Stimulated activated CD8-positive, alpha-beta memory T cell treated with anti-CD3 and anti-CD28 coated beads, Interleukin-15, amount 100 ng/mL, for 4 hours (primary cell): ENCODE measurements at places on chromosomes 3 and 15.

DNA sequence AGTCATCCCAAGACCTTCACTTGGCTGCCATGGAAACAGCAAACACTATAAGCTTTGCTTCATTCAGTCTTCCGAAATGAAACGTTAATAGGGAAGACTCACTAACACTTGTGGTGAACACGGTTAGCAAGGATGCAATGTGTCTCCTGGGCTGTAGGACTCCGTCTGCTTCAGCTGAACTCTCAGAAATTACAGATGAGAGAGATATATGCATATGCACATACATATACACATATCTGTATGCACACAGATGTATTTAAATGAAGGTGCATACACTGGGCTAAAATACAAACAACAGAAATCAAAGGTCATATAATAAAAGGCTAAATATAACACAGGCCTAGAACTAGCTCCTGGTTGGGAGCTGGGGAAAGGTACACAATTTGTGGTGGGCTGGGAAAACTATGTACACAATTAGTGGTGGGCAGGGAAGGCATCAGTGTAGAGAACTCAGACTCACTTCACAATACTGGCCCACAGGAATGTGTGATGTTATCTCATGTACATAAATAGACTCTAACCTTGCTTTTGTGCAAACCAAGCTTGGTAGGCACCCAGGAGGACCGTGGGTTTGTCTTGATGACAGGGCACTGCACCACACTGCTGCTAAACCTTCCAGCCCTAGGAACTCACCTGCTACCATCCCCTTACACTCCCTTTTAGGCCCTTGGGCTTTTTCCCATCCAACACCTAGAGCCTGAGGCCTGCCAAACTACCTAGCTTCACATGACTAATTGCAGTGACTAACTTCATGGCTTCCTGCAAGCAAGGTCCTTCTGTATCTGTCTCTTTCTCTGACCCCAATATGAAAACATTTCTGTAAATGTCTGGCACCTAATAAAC is 873.1 kb downstream of the NSUN3 start:
- no peak for DNase-seq

DNA sequence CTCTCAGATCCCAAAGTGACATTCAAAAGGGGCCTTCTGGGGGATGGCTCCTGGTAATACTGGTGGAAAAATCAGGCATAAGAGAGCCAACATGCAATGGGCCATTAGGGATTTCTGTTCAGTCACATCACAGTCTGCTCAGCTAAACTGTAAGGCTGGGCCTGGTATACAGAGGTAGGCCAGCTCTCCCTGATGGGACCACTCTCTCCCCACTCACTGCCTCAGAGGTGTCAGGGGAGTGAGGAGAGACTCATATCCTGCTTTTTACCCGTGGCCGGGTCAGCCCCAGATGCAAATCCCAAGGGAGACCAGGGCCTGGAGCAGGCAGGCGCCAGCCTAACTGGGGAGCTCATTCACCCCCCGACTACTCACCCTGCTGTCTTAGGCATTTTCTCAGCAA is 48.1 kb upstream of the TPM1 start:
- DNase-seq, result no peak

- no peak for DNase-seq
These were observed 45.8 kb downstream of the RASA2 start for GRCh38 chr3:141532609-141533008.

GRCh38 chr3:186953011-186953487 is 22.7 kb downstream of the ST6GAL1 start:
- no peak for DNase-seq

DNA sequence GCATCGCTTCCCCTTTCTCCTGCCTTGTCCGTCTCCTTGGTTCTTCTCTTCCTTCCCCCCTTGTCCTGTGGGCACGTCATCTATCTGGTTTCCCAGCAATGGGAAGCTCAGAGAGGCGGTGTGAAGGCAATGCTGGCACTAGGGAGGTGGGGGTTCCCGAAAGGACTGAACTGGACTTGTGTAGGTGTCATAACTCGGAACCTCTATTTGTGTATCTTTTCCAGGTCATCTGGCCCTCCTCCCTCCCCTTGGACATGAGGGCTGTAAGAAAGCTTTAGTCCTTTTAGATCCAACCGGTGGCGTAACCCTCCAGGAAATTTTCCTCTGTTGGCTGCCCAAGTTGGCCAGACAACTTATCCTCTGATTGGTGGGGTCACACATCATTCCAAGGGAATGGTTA is 231.5 kb upstream of the TLE3 start:
- no peak for DNase-seq

- no peak for DNase-seq
These were observed 1.7 kb upstream of the LYSMD2 start for GRCh38 chr15:51739061-51739712.

GRCh38 chr3:102661707-102662497 is 227.1 kb downstream of the ZPLD1 start:
- DNase-seq, result no peak

DNA sequence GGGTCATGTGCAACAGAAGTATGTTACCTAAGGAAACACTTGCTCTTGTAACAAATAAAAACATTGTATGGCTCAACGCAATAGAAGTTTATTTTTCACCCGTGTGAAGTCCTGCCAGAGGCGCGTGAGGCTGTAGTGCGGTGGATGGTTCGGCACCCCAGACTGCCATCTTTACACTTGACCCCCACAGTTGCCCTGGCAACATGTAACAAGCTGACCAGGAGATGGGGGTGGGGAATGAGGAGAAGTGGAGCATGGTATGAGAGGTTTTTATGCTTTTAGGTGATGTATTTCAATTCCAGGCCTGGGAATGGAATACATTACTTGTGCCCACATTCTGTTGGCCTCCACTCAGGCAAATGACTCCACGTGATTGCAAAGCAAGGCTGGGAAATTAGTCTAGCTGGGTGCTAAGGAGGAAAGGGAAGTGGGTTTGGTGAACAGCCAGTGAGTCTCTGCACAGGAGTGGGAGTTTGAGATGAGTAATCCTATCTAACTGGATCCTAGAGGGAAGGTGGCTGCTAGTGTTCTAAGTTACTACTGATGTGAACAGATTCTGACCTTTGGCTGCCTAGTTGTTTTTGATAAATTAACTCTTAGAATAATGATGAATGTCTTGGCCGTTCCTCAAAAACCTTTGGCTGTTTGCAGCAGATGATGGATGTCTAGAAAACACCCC is 33.8 kb upstream of the GREM1 start:
- no peak for DNase-seq

- no peak for DNase-seq
These were observed 68.8 kb downstream of the DNAJC13 start for GRCh38 chr3:132486099-132486498.

GRCh38 chr3:170154084-170154483 is 27.4 kb downstream of the PHC3 start:
- no peak for DNase-seq

GRCh38 chr3:38969317-38970235 is 82.2 kb downstream of the SCN11A start:
- DNase-seq, result no peak

GRCh38 chr15:100224206-100225185 is 117.3 kb downstream of the ADAMTS17 start:
- DNase-seq, result no peak

GRCh38 chr3:139537361-139537760 is 2.2 kb downstream of the RBP1 start:
- DNase-seq, result no peak
